Activated CD8-positive, alpha-beta T cell treated with anti-CD3 and anti-CD28 coated beads for 36 hours (primary cell): ENCODE measurements at places on chromosomes 3 and 15. TPM values are rescaled to one million over a fixed set of nuclear protein-coding genes. Genes with fewer than 3 reads are reported as not detected.

ZMAT3 gene
- total RNA-seq: 15.9 TPM

SLC2A2 gene
- not detected for total RNA-seq

ZKSCAN7 gene
- 4.0 TPM for total RNA-seq

XCR1 gene
- not detected for total RNA-seq

TRIM42 gene
- not detected for total RNA-seq

VILL gene
- 11.4 TPM for total RNA-seq

WDR49 gene
- 0.29 TPM for total RNA-seq
